ENCODE measurements at places on chromosomes 13 and 19.

- DNase-seq = no peak
Measured at GRCh38 chr13:75407998-75408397, 74.0 kb downstream of the TBC1D4 start.

- DNase-seq = no peak
Measured at GRCh38 chr13:87622971-87623370, 48.2 kb upstream of the SLITRK5 start.

DNA sequence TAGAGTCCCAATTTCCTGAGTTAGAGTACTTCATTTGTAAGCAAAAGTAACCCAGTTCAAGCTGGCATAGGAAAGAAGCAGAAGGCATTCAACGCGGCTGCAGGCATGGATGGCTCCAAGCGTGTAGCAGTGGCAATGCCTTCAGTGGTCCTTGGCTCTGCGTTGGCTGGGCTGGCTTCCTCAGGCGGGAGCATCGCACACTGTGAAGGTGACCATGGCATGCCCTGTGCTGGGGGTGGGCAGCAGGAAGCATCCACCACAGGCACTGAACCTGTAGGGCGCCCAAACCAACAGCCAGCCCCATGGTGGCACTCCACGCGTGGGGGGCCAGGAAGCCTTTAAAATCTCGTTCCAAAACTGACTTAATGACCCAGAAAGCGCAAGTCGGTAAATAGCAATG, 53.6 kb upstream of the SPACA7 start:
- no peak for DNase-seq

DNA sequence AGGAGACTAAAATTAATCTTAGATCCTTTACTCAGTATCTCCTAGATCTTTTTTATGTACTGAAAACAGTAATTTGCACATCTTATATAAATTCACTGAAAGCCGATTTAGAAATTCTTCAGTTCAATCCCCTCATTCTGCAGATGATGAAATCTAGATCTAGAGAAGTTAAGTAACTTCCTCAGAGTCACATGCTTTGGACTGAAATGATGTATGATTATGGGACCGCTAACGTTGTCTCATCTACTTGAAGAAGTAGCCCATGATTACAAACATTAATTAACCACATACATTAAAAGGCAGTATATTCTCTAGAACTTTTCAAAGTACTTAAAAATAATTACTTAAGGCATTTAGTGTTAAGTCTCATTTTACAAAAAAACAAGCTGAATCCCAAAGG, 37.8 kb downstream of the ELF1 start:
- DNase-seq = no peak

DNA sequence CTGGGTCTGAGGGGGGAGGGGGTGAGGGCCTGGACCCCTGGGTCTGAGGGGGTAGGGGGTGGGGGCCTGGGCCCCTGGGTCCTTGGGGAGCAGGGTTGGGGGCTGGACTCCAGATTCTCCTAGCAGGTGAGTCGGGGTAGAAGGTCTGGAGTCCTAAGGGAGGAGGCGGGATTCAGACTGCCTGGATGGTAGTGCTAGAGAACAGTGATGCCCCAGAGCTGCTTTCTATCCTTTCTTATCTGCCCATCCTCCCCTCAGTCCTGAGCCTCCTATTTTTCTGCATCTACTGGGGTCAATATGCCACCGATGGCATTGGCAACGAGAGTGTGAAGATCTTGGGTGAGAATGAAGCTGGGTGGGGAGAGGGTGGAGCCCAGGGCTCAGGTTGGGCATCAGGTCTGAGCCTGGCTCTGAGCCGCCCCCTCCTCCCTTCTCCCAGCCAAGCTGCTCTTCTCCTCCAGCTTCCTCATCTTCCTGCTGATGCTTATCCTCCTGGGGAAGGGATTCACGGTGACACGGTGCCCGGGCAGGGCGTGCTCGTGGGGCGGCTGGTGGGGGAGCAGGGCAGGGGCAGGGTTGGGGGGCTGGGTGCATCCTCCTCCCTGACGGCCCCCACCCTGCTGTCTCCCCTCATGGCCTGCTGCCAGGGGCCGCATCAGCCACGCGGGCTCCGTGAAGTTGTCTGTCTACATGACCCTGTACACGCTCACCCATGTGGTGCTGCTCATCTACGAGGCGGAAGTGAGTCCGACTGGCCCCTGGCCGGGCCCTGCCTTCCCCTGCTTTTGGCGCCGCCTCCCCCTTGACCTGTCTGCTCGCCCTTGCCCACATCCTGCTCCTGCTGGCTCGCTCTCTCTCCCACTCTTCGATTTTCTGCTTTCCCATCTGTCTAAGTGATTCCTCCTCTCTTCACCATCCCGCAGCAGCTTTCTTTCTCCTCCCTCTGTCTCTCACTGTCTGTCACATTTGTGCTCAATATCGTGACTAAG, 3.4 kb downstream of the TMEM145 start:
- no peak for DNase-seq

- no peak for DNase-seq
Measured at GRCh38 chr19:47357788-47358680, 8.9 kb downstream of the DHX34 start.

GRCh38 chr13:45370922-45371406, 30.0 kb upstream of the TPT1 start:
- no peak for DNase-seq

- no peak for DNase-seq
Measured at GRCh38 chr13:66585669-66586203, 644.4 kb downstream of the PCDH9 start.

DNA sequence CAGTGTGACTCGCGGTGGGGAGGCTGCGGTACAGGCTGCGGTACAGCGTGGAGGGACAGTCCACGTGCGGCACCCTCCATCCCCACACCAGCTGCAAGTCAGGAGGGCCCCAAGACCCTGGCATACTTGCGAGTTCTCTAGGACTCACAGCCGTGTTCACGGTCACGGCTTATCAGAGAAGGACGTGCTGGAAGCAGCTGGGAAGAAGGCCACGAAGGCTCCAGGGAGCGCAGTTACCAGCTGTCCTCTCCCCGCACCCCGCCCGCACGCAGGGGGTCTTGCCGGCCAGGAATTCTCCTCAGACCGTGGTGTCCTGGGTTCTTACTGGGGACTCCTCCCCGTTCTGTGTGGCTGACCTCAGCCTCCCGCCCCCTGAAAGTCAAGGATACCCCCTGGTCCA, 6.2 kb downstream of the ZNF444 start:
- no peak for DNase-seq

DNA sequence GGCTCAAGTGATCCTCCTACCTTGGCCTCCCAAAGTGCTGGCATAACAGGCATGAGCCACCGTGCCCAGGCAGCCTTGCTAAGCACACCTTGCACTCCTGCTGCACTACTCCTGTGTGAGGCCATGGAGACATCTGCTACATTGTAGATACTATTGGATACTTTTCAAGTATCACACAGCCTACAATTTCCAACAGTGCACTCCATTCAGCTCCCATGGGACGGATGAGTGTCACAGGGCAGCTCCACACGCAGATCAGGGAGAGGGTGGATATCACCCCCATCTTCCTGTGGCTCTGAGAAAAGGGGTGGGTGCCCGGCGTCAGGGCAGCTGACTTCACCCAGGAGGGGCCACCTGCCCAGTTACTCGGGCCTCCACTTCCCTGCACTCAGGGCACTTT, 39.1 kb upstream of the CCNE1 start:
- no peak for DNase-seq

DNA sequence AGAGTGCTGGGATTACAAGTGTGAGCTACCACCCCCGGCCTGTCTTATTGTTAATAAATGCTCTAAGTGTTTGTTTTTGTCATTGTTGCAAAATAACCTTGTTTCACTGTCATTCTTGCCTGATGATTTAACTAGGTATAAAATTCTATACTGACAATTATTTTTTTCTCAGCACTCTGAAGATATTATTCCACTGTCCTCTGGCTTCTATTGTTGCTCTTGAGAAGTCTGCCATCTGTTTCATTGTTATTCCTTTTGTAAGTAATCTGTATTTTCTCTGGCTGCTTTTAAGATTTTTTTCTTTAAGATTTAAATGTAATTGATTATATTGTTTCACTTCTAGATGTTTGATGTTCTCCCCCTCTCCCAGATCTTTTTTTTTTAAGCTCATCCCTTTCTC, 17.6 kb downstream of the ZNF420 start:
- DNase-seq = no peak

GRCh38 chr13:43220873-43221595, 197.6 kb downstream of the DNAJC15 start:
- no peak for DNase-seq

DNA sequence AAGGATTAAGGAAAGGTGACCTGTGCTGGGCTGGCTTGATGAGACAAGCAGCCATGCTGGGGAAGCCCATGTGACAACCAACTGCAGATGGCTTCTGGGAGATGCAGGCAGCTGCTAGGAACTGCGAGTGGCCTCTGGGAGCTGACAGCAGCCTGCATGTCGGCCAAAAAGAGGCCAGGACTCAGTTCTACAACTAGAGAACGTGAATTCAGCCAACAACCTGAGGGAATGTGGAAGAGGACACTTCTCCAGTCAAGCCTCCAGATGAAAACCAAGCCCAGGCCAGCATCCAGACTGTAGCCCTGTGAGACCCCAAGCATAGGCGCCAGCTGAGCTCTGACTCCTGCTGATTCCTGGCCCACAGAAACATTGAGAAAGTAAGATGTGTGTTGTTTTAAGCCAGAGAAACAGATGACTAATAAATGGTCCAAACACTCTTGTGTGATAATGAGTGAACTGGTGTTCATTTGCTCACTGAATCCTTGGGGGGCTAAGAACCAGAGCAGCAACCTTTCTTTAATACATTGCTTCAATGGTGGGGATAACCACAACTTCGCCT, 45.0 kb downstream of the SLC7A1 start:
- DNase-seq = no peak

GRCh38 chr19:13146763-13147563, 3.2 kb downstream of the STX10 start:
- no peak for DNase-seq

DNA sequence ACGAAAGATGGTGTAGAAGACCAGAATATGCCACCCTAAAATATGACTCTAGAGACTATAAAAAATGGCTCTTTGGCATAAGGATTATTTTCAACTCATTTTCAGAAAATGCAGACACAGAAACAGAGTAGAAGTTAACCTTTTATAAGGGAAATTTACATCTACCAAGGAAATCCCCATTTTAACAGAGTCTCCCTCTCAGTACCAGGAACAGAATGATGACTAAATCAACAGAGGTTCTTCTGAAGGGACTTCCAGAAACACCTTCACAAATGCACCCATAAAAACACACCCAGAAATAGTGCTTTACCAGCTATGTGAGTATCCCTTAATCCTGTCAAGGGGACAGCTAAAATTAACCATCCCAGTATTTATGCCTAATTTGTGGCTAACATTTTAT, 29.1 kb downstream of the PLPP2 start:
- DNase-seq = no peak

GRCh38 chr19:4012975-4013634, 5.6 kb downstream of the PIAS4 start:
- no peak for DNase-seq

DNA sequence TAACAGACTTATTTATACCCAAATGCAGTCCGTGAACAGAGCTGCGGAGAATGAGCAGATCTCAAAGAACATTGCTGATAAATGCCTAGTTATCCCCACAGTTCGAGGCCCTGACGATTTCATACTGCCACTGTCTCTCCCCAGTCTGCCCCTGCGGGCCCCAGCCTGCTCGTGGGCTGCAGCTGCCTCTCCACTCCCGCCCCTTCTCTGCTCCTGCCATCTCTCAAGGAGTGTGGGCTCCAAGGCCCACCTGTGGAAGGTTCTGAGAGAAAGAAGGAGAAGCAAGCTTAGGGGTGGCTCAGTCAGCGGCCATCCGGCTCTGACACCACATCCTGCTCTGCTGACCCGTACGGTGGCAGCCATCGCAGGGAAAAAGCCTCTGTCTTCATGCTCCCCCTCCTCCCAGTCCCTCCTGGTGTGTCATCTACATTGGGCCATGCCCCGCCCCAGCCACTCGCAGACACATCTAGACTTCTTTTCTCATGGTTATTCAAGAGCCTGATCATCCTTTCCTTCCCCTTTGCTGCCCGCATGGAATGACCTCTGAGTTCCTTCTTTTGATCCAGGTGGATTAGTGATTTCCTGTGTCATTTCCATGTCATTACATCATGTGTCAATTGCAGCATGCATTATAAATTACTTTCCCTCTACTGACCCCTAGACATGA, 52.0 kb downstream of the EPS15L1 start:
- no peak for DNase-seq

DNA sequence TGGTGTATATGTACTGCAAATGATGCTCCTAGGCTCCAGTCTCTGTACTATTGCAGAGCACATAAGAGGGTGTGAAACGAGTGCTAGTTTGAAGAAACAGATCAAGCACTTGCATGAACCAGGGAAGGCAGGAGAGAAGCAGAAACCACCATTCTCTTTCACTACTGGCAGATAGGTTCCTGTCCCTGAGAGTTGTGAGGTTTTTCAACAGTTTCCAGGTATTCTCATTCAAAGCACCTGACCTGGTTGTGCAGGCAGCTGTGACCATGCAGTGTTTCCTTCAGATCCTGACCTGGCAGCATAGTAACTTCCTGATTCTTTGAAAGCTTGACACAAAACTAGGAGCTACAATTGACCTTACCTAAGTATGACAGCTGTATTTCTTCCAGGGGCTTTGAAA, 164.9 kb downstream of the UFM1 start:
- no peak for DNase-seq

GRCh38 chr19:1590641-1591397, 1.8 kb downstream of the MBD3 start:
- DNase-seq = no peak

- DNase-seq = no peak
Measured at GRCh38 chr13:104002216-104002615, 936.0 kb upstream of the SLC10A2 start.

GRCh38 chr19:38266981-38267597, 2.7 kb downstream of the SPINT2 start:
- DNase-seq = no peak

DNA sequence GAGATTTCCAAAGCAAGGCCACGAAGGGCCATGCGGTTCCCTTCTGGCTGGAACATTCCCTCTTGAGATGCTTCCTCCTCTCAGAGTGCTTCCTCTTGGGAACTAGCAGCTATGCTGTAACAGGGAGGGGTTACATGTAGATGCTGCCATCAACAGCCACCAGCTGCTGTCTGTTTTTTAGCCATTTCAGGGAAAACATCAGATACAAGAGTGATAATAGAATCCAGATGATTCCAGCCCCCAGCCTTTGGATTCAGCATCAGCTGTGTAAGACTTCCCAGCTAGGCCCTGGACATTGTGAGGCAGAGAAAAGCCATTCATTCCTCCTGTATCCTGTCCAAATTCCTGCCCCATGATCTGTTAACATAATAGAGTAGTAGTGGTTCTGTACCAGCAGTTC, 8.2 kb upstream of the ZNF177 start:
- no peak for DNase-seq

- DNase-seq = no peak
Measured at GRCh38 chr13:98476106-98476505, 100.8 kb downstream of the STK24 start.

GRCh38 chr13:36028359-36029025, 102.7 kb downstream of the DCLK1 start:
- no peak for DNase-seq

All from SHP77 treated with DMSO at 0.1 percent for 48 hours (cell line).